ENCODE measurements at places on chromosomes 2 and 18. TPM values are rescaled to one million over a fixed set of nuclear protein-coding genes. Genes with fewer than 3 reads are reported as not detected.

DNA sequence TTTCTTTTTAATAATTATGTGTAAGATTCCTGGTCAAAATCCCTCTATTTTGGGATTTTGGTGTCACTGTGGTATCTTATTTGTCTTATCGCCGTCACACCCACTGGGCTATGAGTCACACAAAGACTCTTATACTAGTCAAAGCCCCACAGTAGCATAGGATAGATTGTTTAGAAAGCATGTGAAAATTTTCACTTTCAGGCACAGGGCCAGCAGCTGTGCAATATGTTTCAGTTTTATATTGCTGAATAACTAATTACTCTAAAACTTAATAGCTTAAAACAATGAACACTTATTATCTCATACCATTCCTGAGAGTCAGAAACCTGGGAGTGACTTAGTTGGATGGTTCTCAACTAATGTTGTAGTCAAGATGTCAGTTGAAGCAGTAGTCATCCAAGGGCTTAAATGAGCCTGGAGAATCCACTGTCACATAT is 24.0 kb downstream of the CFAP210 start:
- peak; percentile 18 for DNase-seq

- peak; percentile 52 for DNase-seq
Measured at GRCh38 chr2:230068651-230069055, at the start of gene SLC16A14. Gene SLC16A14 (minus strand): TSS chr2:230068924. CDS start chr2:230059352, 9,572 bp downstream.

DNA sequence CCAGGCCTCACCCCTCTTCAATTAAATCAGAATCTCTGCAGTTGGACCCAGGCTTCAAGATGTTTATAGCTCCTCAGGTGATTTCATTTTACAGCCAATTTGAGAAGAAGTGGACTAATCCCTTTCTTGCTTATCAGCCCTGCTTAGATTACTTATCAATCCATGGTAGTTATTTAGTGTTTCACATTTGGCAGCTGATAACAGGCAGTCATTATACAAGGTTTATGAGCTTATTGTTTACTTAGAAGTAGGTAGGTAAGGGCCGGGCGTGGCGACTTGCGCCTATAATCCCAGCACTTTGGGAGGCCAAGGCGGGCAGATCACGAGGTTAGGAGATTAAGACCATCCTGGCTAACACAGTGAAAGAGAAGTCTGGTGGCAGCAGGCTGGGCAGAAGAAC is 237.5 kb downstream of the CTNNA2 start:
- no peak for DNase-seq

DNA sequence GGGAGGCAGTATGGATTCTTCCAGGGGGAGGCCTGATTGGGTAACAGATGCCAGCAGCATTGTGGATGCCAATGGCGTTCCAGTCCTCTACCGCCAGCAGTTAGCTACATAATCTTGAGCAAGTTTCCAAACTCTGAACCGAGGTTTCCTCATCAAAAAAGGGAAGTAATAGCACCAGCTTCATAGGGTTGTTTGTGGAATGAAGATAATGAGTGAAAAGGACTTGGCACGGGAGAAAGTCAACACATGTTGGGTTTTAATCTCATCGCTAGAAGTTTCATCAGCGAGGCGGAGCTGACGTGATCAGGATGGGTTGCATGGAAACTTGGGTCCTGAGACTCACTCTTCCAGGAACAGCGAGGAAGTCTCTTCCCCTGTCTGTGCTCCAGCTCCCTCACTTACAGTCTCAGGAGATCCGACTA is 266.7 kb downstream of the SH3BP4 start:
- no peak for DNase-seq

GRCh38 chr2:234425639-234426603 is 71.0 kb downstream of the ARL4C start:
- no peak for DNase-seq

- no peak for DNase-seq
Measured at GRCh38 chr2:21052044-21052443, 8.2 kb upstream of the APOB start.

- no peak for DNase-seq
Measured at GRCh38 chr2:238578256-238578655, 151.5 kb downstream of the ASB1 start.

DNA sequence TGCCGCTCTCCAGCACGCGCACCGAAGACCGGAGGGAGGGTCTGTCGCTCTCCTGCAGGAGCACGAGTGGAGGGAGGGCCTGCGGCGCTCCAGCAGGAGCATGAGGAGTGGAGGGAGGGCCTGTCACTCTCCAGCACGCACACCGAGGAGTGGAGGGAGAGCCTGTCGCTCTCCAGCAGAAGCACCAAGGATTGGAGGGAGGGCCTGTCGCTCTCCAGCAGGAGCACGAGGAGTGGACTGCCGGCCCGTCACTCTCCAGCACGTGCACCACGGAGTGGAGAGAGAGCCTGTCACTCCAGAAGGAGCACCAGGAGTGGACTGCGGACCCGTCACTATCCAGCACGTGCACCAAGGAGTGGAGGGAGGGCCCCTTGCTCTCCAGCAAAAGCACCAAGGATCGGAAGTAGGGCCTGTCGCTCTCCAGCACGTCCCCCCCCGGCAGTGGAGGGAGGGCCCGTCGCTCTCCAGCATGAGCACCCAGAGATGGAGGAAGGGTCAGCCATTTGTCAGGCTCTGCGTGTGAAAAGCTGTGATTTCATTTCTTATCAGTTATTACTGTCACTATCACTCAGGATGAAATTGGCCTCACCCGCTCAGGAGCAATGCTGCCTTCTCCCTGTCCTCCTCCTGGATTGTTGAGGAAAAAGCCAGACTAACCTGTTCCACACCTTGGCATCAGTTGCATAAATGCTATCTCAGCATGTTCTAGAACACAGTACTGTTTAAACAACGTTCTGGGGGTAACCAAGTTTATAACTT is 35.9 kb downstream of the ADI1 start:
- DNase-seq, result peak; percentile 58

The ANKRD30B gene
- not detected for polyA plus RNA-seq

- no peak for DNase-seq
Measured at GRCh38 chr18:23196119-23197007, 61.1 kb downstream of the CABLES1 start.
